Fibroblast of the aortic adventitia (primary cell): ENCODE measurements at places on chromosomes 1 and 21. TPM values are rescaled to one million over a fixed set of nuclear protein-coding genes. Genes with fewer than 3 reads are reported as not detected.

Gene GSTM2
- 14.1 and 27.7 TPM in 2 replicates for total RNA-seq

Gene RNU1-4
- total RNA-seq = under 0.01 and 2,882 TPM in 2 replicates

Gene DAP3
- total RNA-seq = 73.7 and 129 TPM in 2 replicates

Gene PRRX1
- 411 and 679 TPM in 2 replicates for total RNA-seq

Gene NGF
- 2.9 and 20.2 TPM in 2 replicates for total RNA-seq

Gene GPR157
- total RNA-seq = 1.6 and 2.2 TPM in 2 replicates

Gene CYP2J2
- 0.09 TPM in 1 of 2 replicates, not detected in the other for total RNA-seq

Gene S100A7
- not detected in 2 replicates for total RNA-seq

Gene CDA
- total RNA-seq = 0.27 TPM in 1 of 2 replicates, not detected in the other

Gene DRAM2
- total RNA-seq = 48.3 and 60.9 TPM in 2 replicates

Gene NEXN
- 17.6 and 66.4 TPM in 2 replicates for total RNA-seq

Gene ERG
- total RNA-seq = 6.9 and 9.9 TPM in 2 replicates

Gene SMG7
- total RNA-seq = 6.9 and 29.0 TPM in 2 replicates

Gene TAF1A
- total RNA-seq = 11.8 and 16.5 TPM in 2 replicates

Gene PADI4
- total RNA-seq = not detected in 2 replicates

Gene DYNLT5
- 1.4 TPM in 1 of 2 replicates, not detected in the other for total RNA-seq

Gene DENND2D
- 2.9 and 3.0 TPM in 2 replicates for total RNA-seq

Gene LEMD1
- 0.36 TPM in 1 of 2 replicates, not detected in the other for total RNA-seq

Gene C1orf116
- total RNA-seq = under 0.01 TPM in 1 of 2 replicates, not detected in the other

Gene TSPEAR
- total RNA-seq = 0.08 TPM in 1 of 2 replicates, not detected in the other

Gene NMNAT2
- total RNA-seq = 0.49 and 3.4 TPM in 2 replicates

Gene FLG2
- total RNA-seq = not detected in 2 replicates

Gene HMCN1
- total RNA-seq = 95.4 and 106 TPM in 2 replicates

Gene ZNF670
- 2.0 and 3.6 TPM in 2 replicates for total RNA-seq

Gene CLEC20A
- not detected in 2 replicates for total RNA-seq

Gene GFI1
- 0.09 and 0.65 TPM in 2 replicates for total RNA-seq

Gene AK4
- 10.6 and 20.0 TPM in 2 replicates for total RNA-seq

Gene CASZ1
- total RNA-seq = 0.09 TPM in 1 of 2 replicates, not detected in the other

Gene FAAH
- 0.18 and 0.65 TPM in 2 replicates for total RNA-seq

Gene MIXL1
- not detected in 2 replicates for total RNA-seq

Gene MEX3A
- total RNA-seq = 0.90 TPM in 2 replicates
